ENCODE measurements at places on chromosomes 7 and 10. TPM values are rescaled to one million over a fixed set of nuclear protein-coding genes. Genes with fewer than 3 reads are reported as not detected.

GRCh38 chr10:76977901-76978300, 659.7 kb downstream of the KCNMA1 start:
- no peak for DNase-seq

- DNase-seq, result peak; percentile 68
Observed at GRCh38 chr10:104300736-104301292, 31.8 kb downstream of the GSTO2 start.

DNA sequence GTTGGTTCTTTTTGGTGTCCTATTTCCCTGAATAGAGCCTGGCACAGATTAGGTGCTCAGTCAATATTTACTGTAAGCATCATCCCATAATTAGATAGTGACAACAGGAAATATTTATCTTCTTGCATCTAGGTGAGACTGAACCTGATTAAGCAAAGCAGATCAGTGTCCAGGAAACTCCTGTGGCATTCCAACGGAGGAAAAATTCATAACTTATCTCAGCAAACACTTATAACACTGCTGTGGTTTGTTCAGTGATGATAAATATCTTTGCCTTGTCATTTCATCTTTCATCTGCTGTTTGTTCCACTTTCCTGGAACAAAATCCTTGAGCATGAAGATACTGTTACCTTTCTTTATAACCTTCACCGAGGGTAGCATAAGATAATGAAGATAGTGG, 1160.3 kb upstream of the AUTS2 start:
- no peak for DNase-seq

GRCh38 chr7:139603282-139603681, 79.8 kb downstream of the CLEC2L start:
- DNase-seq, result no peak

GRCh38 chr10:117222976-117223692, 17.8 kb upstream of the SLC18A2 start:
- DNase-seq, result no peak

DNA sequence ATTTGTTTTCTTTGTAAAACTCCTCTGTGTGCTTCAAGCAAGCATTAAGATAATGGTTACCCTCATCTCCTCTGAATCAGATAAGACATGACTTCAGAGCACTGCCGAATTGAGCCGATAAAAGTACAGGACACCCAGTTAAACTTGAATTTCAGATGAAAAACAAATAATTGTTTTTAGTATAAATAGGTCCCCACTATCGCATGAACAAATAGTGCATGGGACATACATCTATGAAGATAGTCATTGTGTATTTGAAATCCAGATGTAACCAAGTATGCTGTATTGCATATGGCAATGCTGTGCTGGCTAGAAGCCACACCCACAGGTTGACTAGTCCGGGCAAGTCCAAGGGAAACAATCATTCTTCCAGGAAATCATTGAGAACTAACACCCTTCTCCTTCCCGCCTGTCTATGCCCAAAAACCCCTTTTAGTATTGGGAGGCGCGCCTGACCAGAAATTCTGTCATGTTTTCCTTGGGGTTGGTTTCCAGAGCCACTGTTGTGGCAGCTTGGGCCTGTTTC, 12.6 kb upstream of the FGFR2 start:
- no peak for DNase-seq

- no peak for DNase-seq
Observed at GRCh38 chr7:101673951-101674350, 44.9 kb upstream of the MYL10 start.

GRCh38 chr10:63155388-63156020, 22.4 kb downstream of the NRBF2 start:
- DNase-seq, result no peak

DNA sequence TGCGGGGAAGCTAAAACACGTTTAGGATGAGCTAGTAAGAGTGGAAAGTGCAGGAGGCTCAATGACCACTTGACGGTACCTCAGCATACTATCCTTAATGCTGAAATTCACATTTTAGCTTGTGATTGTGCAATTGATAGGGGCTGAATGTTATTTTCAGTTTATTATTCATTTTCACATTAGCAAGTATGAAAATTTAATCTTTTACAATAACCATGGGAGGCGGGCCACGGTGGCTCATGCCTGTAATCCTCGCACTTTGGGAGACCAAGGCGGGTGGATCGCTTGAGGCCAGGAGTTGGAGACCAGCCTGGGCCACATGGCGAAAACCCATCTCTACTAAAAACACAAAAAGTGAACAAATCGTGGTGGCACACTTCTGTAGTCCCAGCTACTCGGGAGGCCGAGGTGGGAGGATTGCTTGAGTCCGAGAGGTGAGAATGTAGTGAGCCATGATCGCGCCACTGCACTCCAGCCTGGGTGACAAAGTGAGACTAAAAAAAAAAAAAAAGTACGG, 22.0 kb upstream of the ANLN start:
- DNase-seq, result no peak

- no peak for DNase-seq
Observed at GRCh38 chr7:125169088-125169487, 239.5 kb upstream of the POT1 start.

GRCh38 chr10:69973678-69974077, 79.0 kb upstream of the MACROH2A2 start:
- no peak for DNase-seq

DNA sequence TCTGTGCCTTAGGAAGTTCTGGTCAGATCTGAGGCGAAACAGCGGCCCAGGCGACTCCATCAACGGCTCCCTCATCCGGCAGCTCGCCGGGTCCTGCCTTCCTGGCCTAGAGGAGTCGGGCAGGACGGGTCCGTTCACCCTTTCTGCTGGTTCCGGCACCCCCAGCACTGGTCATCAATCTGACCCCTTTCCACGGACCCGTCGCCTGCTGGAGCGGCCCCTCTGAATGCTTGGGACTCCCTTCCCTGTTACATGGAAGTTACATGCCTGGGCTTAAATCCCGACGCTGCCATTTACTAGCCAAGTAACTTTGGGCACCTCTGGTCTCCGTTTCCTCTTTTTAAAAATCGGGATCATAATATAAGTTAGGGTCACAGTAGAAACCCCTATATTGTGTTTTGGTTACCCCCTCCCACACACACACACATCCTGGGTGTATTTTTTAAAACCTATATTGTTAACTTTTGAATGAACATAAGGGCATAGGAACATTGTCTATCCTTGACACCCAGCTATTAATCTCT, 607 bp upstream of the GGCT start:
- no peak for DNase-seq

GRCh38 chr7:94417901-94418300, 23.2 kb downstream of the COL1A2 start:
- DNase-seq, result no peak

GRCh38 chr10:74051736-74052342, 53.9 kb downstream of the VCL start:
- DNase-seq, result no peak

- no peak for DNase-seq
Observed at GRCh38 chr7:56110611-56111010, 4.3 kb upstream of the CHCHD2 start.

GRCh38 chr7:70805360-70805759, 326.6 kb upstream of the GALNT17 start:
- no peak for DNase-seq

DNA sequence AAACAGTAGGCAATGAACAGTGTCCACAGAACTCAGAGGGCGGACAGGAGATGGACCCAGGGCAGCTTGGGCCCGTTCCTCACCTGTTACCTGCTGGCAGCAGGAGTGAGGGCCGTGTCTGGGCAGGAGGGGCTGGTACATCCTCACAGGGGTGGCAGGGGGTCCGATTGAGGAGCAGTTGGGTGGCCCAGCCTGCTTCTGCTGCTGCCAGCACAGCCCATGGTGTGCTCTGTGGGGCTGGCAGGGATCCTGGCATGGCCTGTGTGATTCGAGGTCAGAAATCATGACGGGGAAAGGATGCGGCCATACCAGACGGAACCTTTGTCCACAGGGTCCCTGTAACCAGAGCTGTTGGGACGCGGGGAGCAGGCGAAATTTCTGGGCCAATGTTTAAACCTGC, 49.6 kb downstream of the INPP5A start:
- DNase-seq, result no peak

DNA sequence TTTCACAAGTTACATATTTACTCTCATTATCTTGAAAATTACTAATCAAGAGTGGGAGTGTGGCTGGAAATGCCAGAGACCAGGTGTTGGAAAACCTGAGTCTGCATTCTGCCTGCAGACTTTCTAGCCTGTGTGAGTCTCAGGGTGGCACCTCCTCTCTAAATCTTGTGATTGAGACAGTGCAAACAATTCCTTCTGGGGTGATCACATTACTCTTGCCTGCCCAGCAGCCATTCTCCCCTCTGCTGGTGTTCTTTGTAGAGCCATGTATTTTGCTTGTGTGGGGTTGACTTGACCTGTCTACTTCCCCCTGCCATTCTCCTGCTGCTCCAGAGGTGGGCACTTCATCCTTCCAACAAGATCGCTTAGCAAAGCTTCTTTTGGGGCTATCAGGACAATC, 101.1 kb downstream of the RAPGEF5 start:
- DNase-seq, result no peak

GRCh38 chr7:30446266-30446665, 32.3 kb downstream of the NOD1 start:
- DNase-seq, result no peak

DNA sequence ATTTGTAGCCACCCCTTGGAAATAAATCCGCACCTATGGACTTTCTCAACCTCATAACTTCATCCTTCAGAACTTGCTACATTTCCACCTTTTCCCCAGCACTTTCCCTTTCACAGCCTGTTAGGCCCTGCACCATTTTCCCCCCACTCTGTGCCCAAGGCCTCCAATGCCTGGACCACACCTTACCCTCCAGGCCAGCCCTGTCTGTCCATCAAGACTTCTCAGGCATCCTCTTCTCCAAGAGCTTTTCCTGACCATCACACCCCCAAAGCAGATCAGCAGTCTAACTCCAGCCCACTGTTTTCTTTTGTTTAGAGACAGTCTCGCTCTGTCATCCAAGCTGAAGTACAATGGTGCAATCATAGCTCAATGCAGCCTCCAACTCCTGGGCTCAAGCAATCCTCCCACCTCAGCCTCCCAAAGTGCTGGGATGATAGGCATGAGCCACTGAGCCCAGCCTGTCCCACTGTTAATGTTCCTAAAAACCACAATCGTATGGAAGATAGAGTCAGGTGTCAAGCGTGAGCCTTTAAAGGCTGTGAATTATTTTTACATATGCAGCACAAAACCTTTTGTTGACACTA, 116.8 kb downstream of the PARD3 start:
- no peak for DNase-seq

- DNase-seq, result no peak
Observed at GRCh38 chr7:1758859-1759521, 88.9 kb downstream of the ELFN1 start.

- DNase-seq, result no peak
Observed at GRCh38 chr10:133278577-133279265, 2.1 kb upstream of the ADAM8 start.

DNA sequence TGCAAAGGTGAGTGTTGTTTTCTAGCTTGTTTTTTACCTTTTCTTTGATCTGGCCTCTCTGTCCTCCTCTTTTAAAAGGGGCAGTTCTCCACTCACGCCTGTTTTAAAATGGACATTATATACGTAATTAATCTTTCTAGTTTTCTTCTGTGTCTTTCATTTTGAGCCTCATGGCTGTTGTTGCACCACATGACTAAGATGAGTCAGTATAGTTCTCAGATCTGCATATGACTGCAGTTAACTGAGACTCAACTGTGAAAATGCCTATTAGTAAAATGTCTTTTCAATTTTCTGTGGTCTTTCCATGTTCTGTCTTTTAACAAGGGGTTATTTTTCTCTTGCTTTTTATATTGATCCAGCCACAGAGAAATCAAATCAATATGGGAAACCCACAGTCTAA, 296.1 kb downstream of the CDK14 start:
- no peak for DNase-seq

DNA sequence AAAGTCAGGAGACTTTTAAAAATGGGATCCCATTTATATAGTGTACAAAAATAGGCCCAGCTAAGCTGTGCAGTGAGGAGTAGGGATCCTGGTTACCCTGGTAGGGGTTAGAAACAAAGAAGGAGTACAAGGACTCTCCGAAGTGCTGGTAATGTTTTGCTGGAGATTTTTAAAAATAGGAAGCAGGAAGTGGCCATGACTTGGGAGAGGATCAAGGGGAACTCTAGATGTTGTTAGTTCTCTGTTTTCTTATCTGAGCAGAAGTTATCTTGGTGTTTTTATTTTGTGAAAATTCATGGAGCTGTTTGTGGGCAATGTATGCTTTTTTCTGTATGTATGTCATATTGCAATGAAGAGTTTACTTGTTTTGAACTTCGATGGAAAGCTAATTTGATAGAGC, 373.9 kb downstream of the SFMBT2 start:
- no peak for DNase-seq

- DNase-seq, result no peak
Observed at GRCh38 chr7:74275401-74275881, 13.8 kb upstream of the CLIP2 start.

DNA sequence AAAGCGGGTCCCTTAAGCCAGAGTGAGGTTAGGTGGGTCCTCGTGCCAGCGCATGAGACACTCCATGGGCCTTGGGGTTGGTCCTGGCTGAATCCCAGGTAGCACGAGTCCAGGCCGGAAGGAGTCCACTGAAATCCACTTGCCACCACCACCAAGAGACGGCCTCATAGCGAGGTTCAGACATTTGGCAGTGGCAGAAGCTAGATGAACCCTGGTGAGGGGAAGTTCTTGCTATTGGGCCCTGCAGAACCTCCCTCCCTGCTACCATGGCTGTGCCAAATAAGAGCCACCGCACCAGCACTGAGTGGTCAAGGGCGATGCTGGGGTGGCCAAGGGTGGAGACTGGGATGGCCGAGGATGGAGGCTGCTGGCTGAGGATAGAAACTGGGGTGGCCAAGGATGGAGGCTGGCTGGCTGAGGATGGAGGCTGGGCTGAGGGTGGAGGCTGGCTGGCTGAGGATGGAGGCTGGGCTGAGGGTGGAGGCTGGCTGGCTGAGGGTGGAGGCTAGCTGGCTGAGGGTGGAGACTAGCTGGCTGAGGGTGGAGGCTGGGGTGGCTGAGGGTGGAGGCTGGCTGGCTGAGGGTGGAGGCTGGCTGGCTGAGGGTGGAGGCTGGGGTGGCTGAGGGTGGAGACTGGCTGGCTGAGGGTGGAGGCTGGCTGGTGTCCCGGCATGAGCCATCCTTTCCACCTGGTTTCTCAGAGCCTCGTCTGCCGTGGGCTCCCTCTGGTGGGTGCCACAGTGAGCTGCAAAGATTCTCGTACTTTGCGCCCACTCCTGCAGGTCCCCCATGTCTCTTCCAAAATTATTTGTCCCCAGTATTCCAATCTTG, 88.2 kb downstream of the ELFN1 start:
- no peak for DNase-seq

DNA sequence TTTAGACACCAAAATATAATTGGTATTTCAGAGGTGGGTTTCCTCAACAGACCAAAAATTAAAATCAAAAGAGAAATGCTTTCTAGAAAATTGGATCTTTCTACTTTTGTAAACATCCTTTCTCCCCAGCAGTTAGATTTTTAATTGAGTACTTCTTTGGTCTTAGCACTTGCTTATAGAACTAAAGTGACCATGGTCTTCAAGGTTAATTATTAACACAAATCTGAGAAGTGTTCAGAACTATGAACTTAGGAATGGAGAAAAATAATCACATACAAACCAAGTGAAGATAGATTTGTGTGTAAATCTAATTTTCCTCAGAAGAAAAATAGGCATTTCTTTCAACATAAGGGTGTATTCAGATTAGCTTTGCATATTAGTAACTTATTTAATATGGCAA, 355.4 kb downstream of the ELMO1 start:
- no peak for DNase-seq

FAM25G gene
- not detected for total RNA-seq

CPXM2 gene
- 16.4 TPM for total RNA-seq

CYP17A1 gene
- total RNA-seq, result 3.6 TPM

TWIST1 gene
- 26.6 TPM for total RNA-seq

OR2A12 gene
- total RNA-seq, result not detected

FZD8 gene
- total RNA-seq, result 1.8 TPM

GIMAP7 gene
- total RNA-seq, result 70.8 TPM

HMX2 gene
- total RNA-seq, result not detected

ALOX5 gene
- 10.9 TPM for total RNA-seq

MBL2 gene
- total RNA-seq, result not detected
